ENCODE measurements at places on chromosomes 3 and 15.
A peak's percentile ranks its signal among the peaks of the same experiment; 100 is the strongest.

GRCh38 chr3:197520311-197521276, 35.2 kb downstream of the BDH1 start:
- peak; percentile 35 for DNase-seq

DNA sequence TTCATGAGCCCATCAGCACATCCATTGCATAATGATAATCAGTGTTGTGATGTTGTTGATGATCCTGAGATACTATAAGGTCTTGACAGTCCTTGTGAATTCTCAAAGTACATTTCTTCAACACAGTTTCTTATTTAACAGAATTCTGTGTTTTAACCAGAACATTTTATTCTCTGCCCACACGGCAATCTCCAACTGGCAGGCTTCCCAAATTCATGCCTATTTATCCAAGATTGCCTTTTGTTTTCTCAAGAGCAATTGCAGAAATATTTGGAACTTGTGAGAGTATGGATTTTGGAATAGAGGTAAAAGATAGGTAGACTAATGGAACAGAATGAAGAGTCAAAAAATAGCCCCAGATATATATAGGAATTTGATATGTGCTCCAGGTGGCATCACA, 116.0 kb downstream of the UACA start:
- no peak for DNase-seq

DNA sequence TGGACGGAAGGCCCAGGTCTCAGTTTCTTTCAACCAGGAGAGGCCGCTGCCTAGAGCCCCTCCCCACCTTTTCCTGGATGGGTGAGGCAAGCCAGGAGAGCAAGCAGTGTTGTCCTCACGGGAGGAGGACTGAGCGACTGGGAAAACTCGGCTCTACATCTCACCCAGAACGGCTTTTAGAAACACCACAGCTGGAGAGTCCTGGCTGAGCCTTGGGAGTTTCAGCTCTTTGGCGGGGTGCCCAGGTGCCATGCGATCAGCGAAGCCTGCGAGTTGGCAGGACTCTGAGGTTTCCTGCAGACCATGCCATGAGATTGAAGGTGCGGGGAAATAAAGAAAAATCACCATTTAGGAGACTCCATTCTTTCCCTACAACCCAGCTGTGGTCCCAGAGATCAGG, 26.0 kb downstream of the PPCDC start:
- peak; percentile 96 for DNase-seq

GRCh38 chr3:63092515-63092914, 185.6 kb upstream of the SYNPR start:
- DNase-seq: no peak

- DNase-seq: no peak
These were observed 26.5 kb downstream of the TM4SF18 start for GRCh38 chr3:149306751-149307434.

- DNase-seq: no peak
These were observed 20.8 kb downstream of the NBEAL2 start for GRCh38 chr3:47000198-47000815.

- no peak for DNase-seq
These were observed 3.1 kb downstream of the HGD start for GRCh38 chr3:120678984-120679383.

- no peak for DNase-seq
These were observed 730.3 kb downstream of the ZNF385D start for GRCh38 chr3:21020681-21021080.

DNA sequence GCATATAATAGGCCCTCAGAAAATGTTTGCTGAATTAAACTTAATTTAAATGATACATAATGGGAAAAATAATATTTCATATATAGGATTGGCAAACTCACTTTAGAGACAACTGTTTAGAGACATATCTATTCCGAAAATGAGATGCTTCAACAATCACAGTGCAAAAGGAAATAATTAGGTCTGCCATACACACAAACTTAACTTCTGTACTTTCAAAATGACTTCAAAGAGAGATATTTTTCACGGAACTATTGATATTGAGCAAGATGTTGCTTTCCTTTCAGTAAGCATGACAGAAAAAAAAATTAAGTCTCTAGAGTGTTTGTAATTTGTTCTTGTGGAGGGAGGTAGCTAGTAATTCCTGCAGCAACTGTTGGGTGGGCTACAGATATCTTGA, 769.5 kb downstream of the TUSC7 start:
- no peak for DNase-seq

DNA sequence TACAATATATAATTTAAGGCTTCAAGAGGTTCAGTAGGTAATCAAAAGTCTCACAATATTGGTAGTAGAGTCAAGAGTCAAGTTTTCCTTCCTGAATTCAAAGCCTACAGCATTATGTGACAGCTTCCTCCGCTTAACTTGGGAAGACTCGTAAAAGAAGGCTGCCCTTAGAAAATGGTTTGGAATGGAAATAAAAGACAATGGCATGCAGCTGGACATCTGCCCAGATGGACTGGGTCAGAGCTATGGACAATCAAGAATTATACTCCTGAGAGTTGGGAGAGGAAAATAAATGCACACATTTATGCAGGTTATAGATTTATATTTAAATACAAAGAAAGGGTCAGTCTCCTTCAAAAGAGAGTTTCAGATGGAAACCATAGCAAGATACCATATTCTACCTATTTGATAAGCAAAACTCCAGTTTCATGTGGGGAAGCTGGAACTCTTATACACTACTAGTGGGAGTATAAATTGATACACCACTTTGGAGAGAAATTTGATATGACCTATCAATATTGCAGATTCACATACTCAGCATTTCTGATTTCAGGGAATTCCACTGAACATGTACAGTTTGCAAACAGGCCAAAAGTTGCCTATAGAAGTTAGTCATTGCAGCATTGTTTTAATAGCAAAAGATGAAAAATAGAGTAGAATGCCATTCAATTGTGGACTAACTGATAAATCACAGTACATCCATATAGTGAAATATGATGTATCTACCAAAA, 6.1 kb downstream of the CRYBG3 start:
- DNase-seq: no peak

- no peak for DNase-seq
These were observed 53.0 kb upstream of the CTDSPL start for GRCh38 chr3:37808656-37809055.

DNA sequence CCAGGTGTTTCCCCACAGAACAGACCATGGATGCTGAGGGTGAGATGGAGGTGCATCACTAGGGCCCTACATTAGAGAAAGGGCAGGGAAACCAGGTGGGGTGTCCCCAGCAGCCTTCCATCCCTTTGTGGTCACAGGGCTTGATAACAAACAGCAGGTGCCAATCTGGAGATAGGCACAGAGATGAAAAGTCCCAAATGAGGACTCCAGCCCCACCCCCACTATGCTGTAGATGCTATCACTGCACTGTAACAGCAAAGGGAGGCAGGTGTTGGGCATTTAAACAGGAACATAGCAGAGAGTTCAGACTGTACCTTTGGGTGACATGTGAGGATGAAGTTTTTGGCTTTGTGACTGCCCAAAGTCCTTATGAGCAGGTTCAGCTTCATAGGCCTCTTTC, 21.4 kb downstream of the IL20RB start:
- DNase-seq: no peak

GRCh38 chr3:81554388-81554787, 207.1 kb downstream of the GBE1 start:
- DNase-seq: no peak

DNA sequence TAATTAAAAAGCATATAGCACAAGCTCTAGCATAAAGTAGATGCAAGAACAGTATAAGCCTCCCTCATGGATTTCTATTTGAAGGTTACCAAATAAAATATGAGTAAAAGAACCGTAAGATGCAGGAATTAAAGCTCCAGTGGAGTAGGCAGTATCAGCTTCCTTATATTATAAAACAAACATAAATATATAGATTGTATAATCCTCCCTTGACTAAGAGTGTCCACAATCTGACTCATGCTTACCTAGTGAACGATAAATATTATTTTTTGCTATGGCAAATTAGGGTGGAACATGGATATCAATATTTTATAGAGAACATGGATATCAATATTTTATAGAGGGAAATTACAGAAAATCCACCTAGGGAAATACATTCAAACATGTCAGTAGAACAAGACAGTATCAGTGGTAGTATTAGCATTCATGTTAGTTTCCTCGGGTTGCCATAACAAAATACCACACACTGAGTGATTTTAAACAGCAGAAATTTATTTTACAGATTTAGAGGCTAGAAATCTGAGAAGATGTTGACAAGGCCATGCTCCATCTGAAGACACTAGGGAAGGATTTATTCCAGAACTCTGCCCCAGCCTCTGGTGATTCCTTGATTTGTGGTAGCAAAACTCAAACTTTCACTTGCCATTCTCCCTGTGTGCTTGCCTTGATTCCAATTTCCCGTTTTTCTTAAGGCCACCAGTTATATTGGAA, 1521.3 kb downstream of the SI start:
- DNase-seq: no peak

- no peak for DNase-seq
These were observed 2.3 kb downstream of the DUT start for GRCh38 chr15:48333540-48333939.

- DNase-seq: no peak
These were observed 1122.2 kb downstream of the TBL1XR1 start for GRCh38 chr3:176075046-176075445.

- peak; percentile 27 for DNase-seq
These were observed 99.9 kb downstream of the ADAMTS17 start for GRCh38 chr15:100241572-100242482.

DNA sequence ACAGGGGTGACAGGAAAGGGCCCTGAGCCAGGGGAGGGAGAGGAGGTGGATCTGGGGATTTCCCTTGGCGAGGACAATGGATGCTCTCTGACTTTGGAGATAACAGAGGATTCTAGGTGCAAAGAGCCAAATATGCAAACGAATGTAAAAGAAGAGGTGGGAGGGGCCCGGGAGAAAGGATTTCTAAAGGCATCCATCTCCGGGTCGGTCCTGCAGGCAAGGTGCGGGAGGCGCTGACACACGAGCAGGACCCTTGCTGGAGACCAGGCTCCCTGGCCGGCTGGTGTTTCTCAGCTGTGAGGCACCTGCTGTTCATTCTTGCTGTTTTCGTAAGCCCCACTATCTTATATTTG, 115.2 kb upstream of the TLE3 start:
- no peak for DNase-seq

GRCh38 chr15:100468285-100468684, 60.5 kb downstream of the CERS3 start:
- peak; percentile 44 for DNase-seq

DNA sequence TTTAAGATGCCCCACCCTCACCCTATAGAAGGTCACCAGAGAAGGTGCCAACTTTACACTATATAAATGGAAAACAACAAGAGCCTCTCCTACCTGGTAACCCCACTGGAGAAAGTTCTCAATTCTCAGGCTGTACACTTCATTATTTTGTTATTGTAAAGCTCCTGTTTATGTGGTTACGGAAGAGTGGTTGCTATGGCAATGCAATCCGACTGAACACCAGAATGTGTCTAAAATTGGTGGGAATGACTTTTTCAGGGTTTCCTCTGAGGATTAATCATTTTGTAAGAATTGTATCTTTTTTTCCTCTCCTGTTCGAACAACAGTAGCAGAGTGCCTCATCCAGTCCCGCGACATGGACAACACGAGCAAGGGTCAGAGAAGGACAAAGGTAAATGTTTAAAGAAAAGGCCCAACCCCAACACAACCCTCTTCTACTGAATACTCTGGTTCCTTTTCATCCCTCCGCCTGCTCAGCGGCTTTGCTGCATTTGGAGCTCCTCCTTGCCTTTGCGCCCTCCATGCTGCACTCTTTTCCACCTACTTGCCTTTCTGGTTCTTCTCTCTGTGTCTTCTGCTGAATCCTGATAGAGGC, 45.3 kb downstream of the DGKG start:
- DNase-seq: no peak

DNA sequence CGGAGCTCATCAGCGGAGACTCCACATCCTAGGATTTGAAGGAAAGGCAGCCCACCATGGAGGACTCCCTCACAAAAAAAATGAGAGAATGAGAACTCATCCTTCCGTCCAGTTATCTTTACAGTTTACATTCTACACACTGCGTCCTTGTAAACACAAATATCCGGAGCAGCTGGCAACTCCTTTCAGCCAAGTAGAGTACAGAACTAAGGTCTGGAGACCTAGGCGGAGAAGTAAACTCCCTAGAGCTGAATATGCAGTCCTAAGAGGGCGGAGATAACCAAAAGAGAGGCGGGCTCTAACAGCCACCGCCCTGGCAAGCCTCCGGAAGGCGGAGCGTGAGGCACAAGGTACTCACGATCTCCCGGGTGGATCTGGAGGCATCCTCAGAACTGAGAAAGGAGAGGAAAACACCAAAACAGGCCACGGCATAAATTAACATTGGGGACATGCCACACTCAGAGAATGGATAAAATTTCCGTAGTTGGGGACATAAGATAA, 924 bp upstream of the SIN3A start:
- DNase-seq: peak; percentile 90

DNA sequence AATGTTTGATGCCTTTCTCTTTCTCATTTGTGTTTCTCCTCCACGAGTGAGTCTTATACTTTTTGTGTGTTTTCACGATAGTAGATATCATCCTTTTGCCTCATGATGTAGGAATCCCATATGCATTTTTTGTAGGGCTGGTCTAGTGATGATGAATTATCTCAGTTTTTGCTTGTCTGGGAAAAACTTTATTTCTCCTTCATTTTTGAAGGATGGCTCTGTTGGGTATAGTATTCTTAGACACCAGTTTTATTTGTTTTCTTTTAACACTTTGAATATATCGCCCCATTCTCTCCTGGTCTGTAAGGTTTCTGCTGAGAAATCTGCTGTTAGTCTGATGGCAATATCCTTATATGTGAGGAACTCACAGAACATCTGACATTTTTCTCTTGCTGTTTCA, 18.3 kb downstream of the CEP63 start:
- no peak for DNase-seq

DNA sequence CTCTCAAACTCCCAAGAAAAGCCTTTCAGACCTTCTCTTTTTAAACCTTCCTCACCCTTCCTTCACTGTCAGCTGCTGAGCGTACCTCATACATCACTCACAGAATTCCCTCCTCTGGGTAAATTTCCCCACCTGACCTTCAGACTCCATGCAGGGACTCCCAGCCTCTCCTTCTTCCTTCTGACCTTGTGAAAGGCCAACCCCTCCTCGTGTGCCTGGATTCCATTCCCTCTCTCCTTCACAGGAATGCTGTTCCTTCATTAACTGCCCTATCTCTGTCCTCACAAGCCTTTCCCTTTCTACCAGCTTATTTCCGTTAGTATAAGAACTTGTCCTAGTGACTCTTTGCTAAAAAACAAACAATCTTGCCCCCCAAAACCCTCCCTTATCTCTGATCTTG, 69.7 kb upstream of the MME start:
- DNase-seq: no peak

DNA sequence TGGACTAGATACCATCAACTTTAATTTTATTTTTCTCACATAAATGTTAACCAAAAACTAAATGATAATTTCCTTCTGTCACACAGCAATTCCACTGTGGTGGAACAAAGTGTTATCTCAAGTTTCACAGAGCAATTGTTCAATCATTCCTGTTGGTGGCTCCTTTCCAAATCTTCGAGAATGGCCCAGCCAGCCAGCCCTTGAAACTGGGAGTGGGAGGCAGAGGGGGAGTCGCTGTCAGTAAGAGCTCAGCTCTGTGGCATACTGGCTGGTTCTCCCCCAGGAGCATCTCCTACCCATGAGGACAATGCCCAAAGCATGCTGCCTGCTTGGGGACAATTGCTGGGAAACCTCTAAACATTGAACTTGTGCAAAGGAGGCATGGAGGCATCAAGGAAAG, 47.7 kb downstream of the MECOM start:
- DNase-seq: no peak

GRCh38 chr3:127547761-127548605, 42.5 kb downstream of the TPRA1 start:
- DNase-seq: peak; percentile 77
